ENCODE measurements at places on chromosomes 13 and 19. TPM values are rescaled to one million over a fixed set of nuclear protein-coding genes. Genes with fewer than 3 reads are reported as not detected.

- no peak for DNase-seq
Measured at GRCh38 chr19:55704494-55705245, 29.6 kb downstream of the EPN1 start.

DNA sequence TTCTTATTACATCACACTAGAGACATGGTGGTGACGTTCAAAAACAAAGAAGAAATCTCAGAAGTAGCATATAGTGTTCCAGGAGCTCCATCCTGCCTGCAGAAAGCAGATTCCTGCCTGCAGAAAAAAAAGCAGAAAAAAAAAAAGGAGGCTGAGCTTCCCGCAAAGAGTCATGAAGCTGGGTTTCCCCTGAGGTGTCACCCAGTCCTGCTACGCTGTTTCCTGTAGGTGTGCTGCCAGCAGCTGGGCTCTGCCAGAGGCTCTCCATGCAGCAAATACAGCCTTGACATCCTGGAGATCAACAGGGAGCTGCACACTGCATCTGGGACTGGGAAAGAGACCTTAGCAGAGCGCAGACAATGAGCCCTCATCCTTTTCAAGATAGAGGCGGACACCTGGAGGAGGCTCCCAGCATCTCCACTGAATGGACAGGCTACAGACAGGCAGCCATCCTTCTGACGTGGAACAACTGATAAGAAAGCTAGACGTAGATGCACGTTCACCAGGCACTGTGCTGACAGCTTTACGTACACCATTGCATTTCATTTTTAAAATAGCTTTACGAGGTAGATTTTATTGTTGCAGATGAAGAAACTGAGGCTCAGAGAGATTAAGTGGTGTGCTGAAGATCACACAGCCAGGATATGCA is 350.9 kb downstream of the FOXO1 start:
- DNase-seq, result no peak

DNA sequence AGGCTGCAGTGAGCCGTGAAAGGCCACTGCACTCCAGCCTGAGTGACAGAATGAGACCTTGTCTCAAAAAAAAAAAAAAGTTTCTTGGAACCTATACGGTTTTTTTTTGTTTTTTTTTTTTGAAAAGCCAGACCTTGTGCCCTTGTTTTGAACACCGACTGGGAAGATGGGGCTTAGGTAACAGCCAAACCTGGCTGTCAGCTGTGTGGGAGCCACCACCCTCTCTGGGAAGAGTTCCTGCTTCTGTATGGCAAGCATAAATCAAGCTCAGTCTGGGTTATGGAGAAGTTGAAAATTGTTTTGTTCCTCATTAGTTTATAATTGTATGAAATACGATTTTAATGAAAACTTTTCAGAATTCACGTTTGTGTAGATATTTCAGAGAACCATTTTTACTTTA is 39.5 kb downstream of the MPHOSPH8 start:
- DNase-seq, result no peak

DNA sequence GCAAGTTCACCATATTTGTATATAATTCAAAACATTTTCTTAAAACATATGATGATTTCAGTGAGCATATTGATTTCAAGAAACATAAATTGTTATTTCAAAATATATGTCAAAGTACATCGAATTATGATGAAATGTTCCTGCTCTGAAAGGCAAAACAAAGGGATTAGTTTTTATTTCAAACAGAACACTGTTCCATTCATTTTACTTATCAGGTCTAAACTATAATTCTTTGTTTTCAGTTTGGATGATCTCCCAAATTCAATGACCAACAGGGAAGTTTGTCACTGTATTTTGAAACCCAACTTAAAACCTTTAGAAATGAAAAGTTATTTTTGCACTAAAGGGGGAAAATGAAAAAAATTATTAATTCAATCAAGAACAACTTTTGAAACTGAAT is 610.2 kb downstream of the SLITRK1 start:
- no peak for DNase-seq

ALOX5AP gene
- 3.2 TPM for polyA plus RNA-seq

- peak; percentile 66 for DNase-seq
Measured at GRCh38 chr13:27792393-27793218, at the start of gene GSX1. Gene GSX1 (plus strand): TSS chr13:27792483. CDS start chr13:27792691, 208 bp downstream.

- no peak for DNase-seq
Measured at GRCh38 chr13:111051041-111051725, 63.9 kb upstream of the ARHGEF7 start.

SIGLEC10 gene
- 1.6 TPM for polyA plus RNA-seq

NMRK2 gene
- not detected for polyA plus RNA-seq

- no peak for DNase-seq
Measured at GRCh38 chr19:16328824-16329482, 4.3 kb downstream of the KLF2 start.

DNA sequence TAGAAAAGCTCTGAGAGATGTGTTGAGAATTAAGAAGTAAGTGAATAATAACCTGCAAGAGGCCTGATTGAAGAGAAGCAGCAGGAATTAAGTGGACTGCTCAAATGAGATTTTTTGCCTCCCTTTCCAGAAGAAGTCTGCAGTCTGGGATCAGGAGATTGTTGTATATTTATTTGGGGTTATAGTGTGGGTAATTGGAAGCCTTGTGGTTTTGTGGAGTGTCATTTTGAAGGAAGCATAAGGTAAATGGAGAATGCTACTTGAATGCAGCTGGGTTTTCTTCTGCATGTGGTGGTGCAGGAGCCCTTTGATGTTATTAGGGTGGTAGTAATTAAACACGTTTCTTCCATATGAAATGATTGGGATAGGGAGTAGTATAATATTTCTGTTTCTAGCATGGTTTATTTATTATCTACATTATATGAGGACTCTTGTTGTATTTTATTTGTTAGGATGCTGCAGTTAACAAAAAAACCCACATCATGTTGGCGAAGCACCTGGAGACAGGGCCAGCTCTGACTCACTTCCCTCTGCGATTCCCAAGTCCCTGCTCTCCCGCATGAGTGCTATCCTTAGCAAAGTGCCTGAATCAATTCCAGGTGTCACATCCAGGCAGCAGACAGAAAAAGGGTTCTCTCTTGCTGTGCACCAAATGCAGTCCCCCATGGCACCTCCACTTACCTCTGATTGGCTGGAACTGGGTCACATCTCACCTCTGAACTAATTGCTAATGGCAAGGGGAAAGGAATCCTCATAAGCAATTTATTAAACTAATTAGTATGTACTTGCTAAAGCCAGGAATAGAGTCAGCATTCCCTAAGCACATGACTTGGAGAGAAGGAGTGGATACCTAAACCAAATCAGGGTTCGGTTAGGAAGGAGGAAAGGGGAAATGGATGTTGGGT is 54.8 kb downstream of the DGKH start:
- no peak for DNase-seq

DNA sequence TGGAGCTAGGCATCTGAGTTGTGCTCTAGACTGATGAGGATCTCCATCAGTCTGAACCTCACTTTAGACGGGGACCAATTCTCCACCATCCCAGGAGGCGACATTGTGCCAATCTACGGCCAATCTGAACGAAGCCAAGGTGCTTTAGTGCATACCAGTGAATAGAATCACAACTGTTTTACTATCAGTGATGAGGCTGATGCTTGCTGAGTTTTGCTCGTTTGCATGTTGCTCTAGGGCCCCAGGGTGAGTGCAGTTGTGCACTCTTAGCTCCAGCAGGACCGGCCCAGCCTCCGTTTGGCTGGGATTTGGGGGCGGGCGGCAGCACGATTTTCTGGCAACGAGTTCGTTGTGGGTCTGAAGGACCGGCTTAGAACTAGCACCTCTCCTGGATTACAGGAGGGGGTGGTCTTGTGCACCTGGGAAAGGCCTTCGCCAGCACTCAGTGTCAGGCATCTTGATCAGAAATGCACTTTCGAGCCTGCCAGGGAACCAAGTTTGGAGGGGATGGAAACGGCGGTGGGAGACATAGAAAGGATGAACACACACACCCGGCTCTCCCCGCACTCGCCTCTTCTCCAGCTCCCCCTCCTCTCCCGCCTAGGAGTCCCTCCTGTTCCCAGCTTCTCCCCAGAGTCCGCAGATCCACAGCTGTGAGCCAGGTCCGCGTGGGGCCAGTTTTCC is 4.4 kb downstream of the GSX1 start:
- DNase-seq, result no peak

GRCh38 chr13:97653443-97654140 is 219.6 kb downstream of the RAP2A start:
- DNase-seq, result no peak

CSNK1A1L gene
- 0.14 TPM for polyA plus RNA-seq

DNA sequence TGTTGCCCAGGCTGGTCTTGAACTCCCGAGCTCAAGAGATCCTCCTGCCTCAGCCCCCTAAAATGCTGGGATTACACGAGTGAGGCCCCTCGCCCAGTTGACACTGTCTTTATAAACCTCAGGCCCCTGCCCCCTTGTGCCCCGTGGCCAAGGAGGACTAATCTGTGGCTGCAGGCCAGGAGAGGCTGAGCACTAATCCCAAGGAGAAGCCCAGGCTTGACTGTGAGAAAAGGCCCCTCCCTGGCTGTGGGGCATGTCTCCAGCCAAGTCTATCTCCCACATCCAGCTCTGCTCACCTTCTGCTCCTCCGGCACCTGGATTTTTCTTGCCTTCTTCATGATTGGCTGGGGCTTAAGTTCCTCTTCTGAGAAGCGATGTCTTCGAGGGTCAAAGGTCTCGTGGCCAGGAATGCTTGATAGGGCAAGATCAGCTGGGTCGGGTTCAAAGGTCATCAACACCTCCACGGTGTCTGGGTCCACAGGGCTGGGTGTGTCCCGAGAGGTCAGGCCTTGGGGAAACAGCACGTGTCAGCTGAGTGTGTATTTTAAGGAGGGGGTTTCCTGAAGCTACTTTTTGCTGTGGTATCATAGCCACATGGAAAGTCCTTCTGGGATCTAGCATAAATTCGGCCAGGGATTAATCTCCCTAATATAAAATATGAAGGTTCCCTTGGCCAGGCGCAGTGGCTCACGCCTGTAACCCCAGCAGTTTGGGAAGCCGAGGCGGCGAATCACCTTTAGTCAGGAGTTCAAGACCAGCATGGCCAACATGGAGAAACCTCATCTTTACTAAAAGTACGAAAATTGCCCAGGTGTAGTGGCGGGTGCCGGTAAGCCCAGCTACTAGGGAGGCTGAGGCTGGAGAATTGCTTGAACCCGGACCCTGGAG is 3.8 kb downstream of the DBP start:
- no peak for DNase-seq

DNA sequence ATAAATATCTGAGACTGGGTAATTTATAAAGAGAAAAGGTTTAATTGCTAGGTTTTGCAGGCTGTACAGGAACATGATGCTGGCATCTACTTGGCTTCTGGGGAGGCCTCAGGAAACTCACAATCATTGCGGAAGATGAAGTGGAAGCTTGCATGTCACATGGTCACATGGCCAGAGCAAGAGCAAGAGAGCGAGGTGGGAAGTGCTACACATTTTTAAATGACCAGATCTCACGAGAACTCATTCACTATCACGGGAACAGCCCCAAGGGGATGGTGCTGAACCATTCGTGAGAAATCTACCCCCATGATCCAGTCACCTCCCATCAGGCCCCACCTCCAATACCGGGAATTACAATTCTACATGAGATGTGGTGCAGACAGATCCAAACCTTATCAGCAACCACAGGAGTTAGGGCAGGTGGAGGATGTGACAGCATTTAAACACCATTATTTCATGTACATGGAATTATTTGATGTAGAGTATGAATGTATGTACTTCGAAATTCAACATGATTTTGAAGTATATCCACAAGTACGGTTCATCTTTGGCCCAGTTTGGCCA is 10.5 kb upstream of the CLDN10 start:
- no peak for DNase-seq

ANO8 gene
- polyA plus RNA-seq, result 9.3 TPM

- DNase-seq, result no peak
Measured at GRCh38 chr19:29170554-29170953, 42.4 kb downstream of the UQCRFS1 start.

TUBA3C gene
- polyA plus RNA-seq, result not detected

DNA sequence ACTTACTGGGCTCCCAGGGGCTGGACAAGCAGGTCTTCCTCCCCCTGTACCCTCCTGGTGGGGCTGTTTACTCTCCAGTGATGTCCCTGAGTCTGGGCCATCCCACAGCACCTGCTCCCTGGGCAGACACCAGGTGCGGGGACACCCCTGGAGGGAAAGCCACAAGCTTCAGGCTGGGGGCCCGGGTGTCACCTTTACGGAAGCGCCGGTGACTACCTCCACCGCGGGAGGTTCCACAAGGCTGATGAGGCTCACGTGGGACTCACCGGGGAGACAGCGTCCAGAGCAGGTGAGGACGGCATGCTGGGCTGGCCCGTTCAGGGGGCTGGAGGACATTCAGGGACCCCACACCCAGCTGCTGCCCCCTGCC is 24.9 kb downstream of the NFILZ start:
- DNase-seq, result no peak

- no peak for DNase-seq
Measured at GRCh38 chr13:81320516-81320915, 979.6 kb upstream of the SPRY2 start.

PROZ gene
- polyA plus RNA-seq, result 3.2 TPM

GRCh38 chr19:33797802-33798671 is 1.4 kb downstream of the KCTD15 start:
- no peak for DNase-seq

KCNRG gene
- polyA plus RNA-seq, result 2.3 TPM

GRCh38 chr19:34838753-34839431 is 65.9 kb upstream of the ZNF599 start:
- peak; percentile 35 for DNase-seq
